ENCODE measurements at places on chromosomes 2 and 18.

DNA sequence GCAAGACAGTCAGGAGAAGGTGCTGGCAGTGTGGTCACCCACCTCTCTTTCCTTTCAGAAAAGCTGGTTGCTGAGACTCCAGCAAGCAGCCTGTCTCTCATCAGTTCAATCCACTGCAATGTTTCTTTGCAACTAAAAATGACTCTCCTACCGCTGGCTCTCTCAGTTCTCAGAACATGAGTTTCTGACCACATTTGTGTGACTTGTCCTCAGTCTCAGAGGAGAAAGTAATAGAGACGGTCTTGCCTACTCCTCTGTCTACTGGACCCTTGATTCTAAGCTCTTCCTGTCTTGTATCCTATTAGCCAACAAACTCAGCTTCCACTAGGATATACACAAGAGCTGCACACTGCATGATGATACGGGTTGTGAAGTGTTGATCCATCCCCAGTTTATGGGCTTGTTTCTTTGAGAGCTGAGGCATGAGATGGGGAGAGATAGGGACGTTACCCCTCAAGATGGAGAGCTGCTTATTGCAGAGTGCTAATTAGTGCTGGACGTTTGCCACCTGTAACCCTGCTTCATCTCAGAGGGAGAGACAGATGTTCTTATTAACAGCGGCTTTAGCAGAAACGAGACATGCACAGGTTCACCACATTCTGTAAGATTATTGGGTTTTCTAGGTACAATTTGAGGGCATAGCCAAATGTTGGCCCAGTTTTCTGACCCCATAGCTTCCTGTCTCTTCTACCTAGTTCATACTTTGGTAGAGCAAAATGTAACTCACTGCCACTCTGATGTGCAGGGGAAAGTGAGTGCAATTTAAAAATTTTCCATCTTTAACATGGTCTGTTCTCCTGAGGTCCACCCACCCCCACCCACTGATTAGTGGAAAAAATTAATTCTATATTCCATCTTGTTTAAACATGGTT lies 32.4 kb upstream of the YWHAQ start:
- no peak for DNase-seq

- DNase-seq: no peak
Observed at GRCh38 chr2:187397886-187398285, 50.2 kb downstream of the CALCRL start.

DNA sequence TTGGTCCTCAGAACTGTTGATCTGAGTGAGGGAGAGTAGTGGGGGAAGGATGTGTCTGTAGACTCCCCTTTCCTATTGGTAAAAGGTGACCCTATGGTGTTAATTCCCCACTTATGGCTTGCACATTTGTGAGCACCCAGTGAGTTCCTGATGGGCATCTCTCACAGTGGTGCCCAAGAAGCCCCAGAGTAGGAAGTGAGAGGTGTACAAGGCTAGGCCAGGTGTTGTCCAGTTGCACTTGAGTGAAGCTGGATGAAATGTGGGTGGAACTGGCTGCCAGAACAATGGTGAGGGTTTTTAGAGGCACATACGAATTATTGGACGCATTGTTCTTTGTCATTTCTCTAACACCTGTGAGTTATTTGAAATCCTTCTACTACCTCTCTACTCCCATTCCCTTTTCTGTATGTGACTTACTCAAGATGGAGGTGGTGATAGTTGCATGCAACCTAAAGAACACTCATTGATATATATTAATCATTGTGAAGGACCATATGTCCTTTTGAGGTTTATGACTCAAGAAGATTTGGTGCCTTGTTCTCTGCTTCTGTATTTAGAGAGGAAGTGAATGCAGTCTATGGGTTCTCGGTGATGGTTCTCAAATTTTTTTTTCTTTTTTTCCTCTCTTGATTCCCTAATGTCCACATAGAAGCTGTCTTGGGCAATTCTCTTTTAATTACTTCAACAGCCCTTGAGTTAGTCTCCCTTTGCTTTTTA lies 162.7 kb downstream of the FSHR start:
- no peak for DNase-seq

- no peak for DNase-seq
Observed at GRCh38 chr2:198857246-198857645, 600.5 kb downstream of the SATB2 start.

GRCh38 chr2:190540048-190540447 lies 5.5 kb upstream of the NEMP2 start:
- DNase-seq: no peak

Measured in stimulated activated CD4-positive, alpha-beta T cell treated with anti-CD3 and anti-CD28 coated beads, Interleukin-15, amount 100 ng/mL, for 1 hour (primary cell).